ENCODE measurements at places on chromosomes 13 and 19.

GRCh38 chr13:26709461-26709860 lies 51.1 kb downstream of the GPR12 start:
- DNase-seq: no peak

- DNase-seq: no peak
Measured at GRCh38 chr19:5479958-5480357, 24.7 kb downstream of the ZNRF4 start.

GRCh38 chr13:41496420-41497234 lies 39.3 kb downstream of the RGCC start:
- DNase-seq: no peak

GRCh38 chr19:11261971-11262839 lies at the start of gene DOCK6:
Gene DOCK6 (minus strand): TSS chr19:11262524. CDS start chr19:11262440, 84 bp downstream.
- DNase-seq: no peak

DNA sequence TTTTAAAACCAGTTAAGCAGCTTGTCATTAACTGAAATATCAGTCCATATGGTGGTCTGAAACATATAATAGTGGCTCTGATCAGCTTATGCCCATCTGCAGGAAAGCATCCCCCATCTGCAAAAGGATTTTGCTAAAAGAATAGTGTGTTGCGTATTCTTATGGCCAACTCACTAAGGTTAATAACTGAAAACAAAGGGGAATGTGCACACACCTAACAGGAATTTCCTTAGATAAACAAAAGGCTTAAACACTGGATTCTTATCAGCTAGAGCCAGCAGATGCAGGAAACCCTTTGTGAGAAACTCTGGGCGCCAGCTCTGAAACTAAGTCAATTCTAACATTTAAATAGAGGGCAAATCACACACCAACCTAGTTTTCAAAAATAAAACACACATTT lies 22.1 kb downstream of the VPS36 start:
- no peak for DNase-seq

GRCh38 chr13:104014803-104015645 lies 948.8 kb upstream of the SLC10A2 start:
- DNase-seq: no peak

GRCh38 chr13:83831796-83832195 lies 50.5 kb downstream of the SLITRK1 start:
- DNase-seq: no peak

DNA sequence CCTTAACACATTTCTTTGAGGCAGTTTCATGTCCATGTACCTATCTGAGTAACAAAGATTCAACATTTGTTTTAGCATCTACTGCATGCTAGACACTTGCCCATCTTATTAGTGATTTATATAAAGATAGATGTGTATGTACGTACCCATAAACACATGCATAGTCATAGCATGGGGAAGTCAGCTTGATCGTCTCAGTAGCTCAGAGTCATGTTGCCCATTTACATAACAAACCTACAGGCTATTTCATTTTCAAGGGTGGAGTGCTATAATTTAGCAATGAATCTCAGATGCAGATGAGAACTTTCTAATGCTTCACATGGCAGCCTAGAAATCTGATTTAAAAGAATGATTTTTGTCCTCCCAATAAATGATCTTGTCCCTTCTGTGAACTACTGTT lies 23.5 kb downstream of the FLT1 start:
- DNase-seq: no peak

- DNase-seq: no peak
Measured at GRCh38 chr13:35927567-35928021, 203.6 kb downstream of the DCLK1 start.

DNA sequence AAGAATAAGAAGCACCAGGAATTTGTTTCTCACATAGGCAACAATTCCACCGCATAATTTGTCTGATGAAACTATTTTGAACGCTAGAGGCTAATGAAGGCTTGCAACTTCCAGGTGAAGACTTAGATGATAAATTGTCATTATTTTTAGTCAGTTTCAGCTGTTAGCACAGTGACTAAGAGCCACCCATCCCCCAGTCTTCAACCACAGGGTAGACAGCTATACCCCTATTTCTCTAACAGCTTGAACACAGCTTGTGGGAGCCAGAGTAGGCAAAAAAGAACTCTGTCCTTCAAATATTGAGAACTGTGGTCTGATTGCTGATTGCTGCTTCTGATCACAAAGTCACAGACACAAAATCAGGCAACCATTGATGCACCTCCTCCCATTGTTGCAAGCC lies 1124.8 kb upstream of the PRR20A start:
- DNase-seq: no peak

GRCh38 chr13:89267734-89268133 lies 1596.6 kb downstream of the SLITRK5 start:
- DNase-seq: no peak

GRCh38 chr13:94154367-94154766 lies 325.1 kb downstream of the DCT start:
- DNase-seq: no peak

- DNase-seq: no peak
Measured at GRCh38 chr19:4586245-4586644, 26.8 kb upstream of the SEMA6B start.

- DNase-seq: no peak
Measured at GRCh38 chr19:10587022-10587838, at the start of gene AP1M2. Gene AP1M2 (minus strand): TSS chr19:10587312. CDS start chr19:10587231, 81 bp downstream.

DNA sequence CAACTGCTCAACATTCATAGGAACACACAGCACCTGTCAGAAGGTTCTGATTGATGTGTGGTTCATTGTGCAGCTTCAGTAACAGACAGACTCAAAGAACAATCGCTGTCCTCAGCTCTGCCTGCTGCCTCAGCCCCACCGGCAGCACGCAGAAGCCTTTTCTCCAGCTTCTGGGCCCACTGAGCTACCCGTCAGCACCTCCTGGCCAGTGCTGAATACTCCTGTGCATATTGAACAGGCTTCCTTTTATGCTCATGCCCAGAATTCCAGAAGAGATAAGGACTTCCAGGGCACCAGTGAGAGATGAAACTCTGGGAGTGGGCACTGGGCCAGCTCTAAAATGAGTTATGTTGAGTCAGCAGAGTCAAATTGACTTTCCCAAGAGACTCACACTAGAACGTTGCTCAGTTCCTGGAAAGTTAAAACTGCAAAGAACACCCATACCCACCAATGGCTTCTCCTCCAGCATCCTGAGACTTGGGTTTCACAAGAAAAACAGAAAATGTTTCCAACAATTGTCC lies 119.3 kb downstream of the COL4A1 start:
- no peak for DNase-seq

DNA sequence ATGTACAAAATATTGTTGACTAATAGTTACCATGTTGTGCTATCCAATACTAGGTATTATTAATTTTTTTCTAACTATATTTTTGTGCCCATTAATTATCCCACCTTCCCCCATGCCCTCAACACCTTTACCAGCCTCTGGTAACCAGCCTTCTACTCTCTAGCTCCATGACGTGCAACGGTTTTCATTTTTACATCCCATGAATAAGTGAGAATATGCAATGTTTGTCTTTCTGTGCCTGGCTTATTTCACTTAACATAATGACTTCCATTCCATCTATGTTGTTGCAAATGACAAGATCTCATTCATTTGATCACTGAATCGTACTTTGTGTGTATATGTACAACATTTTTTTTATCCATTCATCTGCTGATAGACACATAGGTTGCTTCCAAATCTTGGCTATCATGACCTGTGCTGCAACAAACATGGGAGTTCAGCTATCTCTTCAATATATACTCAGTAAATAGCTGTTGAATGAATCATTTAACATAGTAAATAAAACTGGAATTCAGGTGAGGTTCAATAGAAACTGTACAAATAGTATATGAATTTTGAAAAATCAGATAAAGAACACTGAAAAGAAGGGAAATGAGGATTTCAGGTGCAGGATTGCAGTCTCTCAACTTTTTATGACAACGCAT lies 509.0 kb upstream of the MIR17HG start:
- DNase-seq: no peak

DNA sequence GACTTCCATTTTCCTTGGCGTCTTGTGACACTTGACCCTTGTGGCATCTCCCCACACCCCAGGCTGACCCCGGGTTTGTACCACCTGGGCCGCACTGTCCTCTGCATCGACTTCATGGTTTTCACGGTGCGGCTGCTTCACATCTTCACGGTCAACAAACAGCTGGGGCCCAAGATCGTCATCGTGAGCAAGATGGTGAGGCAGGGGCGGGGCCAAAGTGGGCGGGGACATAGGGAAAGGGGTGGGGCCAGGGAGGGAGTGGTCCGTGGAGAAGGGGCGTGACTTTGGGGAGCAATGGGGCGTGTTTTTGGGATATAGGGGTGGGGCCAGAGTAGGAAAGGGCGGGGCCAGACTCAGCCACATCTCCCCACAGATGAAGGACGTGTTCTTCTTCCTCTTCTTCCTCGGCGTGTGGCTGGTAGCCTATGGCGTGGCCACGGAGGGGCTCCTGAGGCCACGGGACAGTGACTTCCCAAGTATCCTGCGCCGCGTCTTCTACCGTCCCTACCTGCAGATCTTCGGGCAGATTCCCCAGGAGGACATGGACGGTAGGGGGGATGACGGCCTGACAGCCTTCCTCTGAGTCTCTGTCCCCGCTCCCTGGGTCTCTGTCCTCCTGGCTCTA lies 42.8 kb downstream of the TRPM4 start:
- DNase-seq: no peak
